ENCODE measurements at places on chromosomes 5 and 9.

- no peak for DNase-seq
Observed at GRCh38 chr5:53515988-53516387, 35.6 kb downstream of the FST start.

DNA sequence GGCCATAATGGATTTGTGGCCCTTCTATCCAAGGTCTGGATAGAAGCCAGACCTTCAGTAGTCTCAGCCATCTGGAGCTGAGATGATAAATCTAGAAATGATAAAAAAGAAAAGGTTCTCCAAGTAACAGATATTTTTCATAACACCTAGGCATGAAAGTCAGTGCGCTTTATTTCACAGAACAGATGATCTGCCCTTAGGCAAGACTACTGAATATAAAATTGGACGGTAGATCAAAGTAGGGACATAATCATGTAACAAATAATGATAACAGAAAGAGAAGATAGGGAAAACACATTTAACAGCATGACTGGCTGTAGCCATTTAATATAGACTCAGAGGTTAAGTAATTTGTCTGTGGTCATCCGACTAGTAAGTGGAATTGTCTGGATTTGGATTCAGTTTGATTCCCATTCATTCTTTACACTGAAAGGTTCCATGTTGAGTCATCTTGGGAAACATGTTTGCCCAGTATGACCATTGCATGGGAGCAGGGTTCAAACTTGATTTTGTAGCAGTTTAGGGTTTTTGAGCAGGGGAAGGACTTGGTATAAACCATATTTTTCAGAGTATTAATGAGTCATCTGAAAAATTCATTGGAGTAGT lies 4.1 kb upstream of the CAVIN4 start:
- DNase-seq, result no peak

DNA sequence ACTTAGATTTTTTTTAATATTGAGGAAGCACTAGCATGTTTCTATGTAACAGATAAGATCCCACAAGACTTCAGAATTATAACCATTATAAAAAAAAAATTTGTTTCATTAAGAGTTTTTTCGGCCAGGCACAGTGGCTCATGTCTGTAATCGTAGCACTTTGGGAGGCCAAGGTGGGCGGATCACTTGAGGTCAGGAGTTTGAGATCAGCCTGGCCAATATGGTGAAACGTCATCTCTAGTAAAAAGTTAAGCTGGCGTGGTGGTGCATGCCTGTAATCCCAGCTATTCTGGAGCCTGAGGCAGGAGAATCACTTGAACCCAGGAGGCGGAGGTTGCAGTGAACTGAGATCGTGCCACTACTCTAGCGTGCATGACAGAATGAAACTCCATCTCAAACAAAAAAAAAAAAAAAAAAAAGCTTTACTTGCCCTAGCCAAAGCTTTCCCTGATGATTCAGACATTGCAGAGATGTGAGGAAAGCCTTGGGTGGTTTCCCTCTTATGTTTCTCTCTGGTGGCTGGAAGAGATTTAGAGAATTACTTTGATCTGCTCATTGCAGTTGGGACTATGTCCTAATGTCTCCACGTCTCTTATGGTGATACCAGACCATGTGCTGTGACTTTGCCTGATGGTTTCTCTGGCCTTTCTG lies 65.4 kb downstream of the EGFLAM start:
- no peak for DNase-seq

DNA sequence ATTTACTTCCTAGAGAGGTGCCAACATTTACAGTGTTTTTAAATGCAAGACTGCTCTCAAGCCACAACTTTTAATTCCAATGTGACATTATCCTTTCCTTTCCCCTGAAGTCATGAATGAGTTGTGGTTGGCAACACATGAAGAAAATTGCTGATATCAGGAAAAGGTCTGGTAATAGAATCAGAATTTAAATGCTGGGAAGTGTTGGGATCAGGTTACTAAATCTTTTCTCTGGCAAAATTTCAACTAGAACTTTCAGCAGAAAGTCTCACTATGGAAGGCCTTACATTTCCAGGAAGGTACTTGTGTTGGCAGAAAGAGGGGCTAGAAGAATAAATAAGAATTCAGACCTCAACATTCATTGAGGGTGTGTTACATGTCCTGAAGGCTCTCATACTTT lies 10.6 kb upstream of the SLC44A1 start:
- DNase-seq, result no peak

GRCh38 chr9:18010492-18010891 lies 431.6 kb downstream of the SH3GL2 start:
- DNase-seq, result no peak

- no peak for DNase-seq
Observed at GRCh38 chr5:40503439-40503838, 176.3 kb upstream of the PTGER4 start.

- no peak for DNase-seq
Observed at GRCh38 chr9:72462340-72462739, 59.1 kb upstream of the TMC1 start.

- no peak for DNase-seq
Observed at GRCh38 chr5:72204946-72205345, 97.7 kb downstream of the MAP1B start.

DNA sequence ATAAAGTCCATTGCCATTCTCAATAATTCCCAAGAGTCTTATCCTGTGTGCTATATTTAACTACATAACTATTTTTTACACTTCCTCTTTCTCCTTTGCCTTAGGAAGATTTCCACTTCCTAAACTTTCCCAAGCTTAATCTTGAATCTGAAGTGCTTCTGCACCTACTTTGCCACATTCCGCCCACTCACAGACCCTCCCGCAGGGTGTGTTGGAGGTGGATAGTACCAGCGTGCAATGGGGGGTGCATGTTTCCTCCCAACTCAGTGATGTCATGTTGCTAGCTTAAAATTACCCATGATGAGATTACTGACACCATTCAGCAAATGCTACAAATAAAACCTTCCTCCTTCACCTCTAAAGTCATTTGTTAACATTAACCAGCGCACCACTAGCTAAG lies 460.2 kb downstream of the NR2F1-AS1 start:
- DNase-seq, result no peak

GRCh38 chr5:86999951-87000350 lies 267.7 kb upstream of the RASA1 start:
- no peak for DNase-seq

- peak; percentile 71 for DNase-seq
Observed at GRCh38 chr5:78537821-78538220, 110.8 kb downstream of the LHFPL2 start.

Data from Karpas-422 (cell line).